K562 (cell line): ENCODE measurements at places on chromosomes 13 and 19. TPM values are rescaled to one million over a fixed set of nuclear protein-coding genes. Genes with fewer than 3 reads are reported as not detected.

The ZNF627 gene
- 10.0 and 10.6 TPM in 2 replicates for total RNA-seq

GRCh38 chr13:114152831-114153371, 20.5 kb upstream of the RASA3 start:
- DNase-seq: no peak
- no peaks in the 10 kb centered on the region for H3K4me1 ChIP-seq
- H3K36me3 ChIP-seq: no peaks in the 10 kb centered on the region
- H3K27me3 ChIP-seq: no peaks in the 10 kb centered on the region; the same call in 1 of the 2 replicates

- H3K4me3 ChIP-seq: no peak overlapping the region
- no peaks in the 10 kb centered on the region for H3K4me1 ChIP-seq
- no peak for DNase-seq
Observed at GRCh38 chr13:80040981-80041317, 300.0 kb downstream of the SPRY2 start.

DNA sequence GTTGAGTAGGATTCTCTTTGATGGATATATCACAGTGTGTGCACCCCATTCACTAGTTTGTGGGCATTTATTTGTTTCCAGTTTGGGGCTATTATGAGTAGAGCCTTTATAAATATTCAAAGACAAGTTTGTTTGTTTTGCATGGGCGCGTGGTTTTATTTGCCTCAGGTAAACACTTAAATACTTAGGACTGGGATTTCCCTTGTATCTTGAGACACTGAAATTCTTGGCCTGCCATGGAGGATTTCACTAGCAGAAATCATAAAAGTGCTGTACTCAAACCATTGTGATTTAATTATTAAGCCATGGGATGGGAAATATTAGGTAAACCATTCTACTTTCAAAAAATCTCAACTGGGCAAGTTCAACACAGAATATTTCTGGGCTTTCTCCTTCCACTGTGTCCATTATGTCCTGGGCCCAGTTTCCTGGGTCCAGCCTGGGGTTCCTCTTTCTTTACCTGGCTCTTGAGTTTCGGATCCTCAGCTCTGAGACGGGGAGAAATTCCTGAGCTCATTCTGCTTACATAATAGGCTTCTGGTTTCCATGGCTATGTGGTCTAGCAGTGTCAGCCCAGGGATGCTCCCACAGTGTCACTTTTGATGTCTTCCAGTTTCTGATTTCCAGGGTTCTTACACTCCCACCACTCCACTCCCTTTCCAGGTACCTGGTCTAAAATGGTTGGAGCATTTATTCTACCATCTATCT, 14.4 kb downstream of the MYO16 start:
- H3K4me3 ChIP-seq: no peak overlapping the region
- no peak overlapping the region for H3K27ac ChIP-seq
- no peaks in the 10 kb centered on the region for H3K36me3 ChIP-seq
- no peaks in the 10 kb centered on the region for H3K4me1 ChIP-seq
- DNase-seq: no peak

GRCh38 chr13:112966776-112967175, 2.2 kb upstream of the MCF2L start:
- no peaks in the 10 kb centered on the region for H3K36me3 ChIP-seq
- peaks cover 63% of the 10 kb centered on the region for H3K27me3 ChIP-seq
- H3K4me1 ChIP-seq: no peaks in the 10 kb centered on the region
- no peak for DNase-seq
- H3K4me3 ChIP-seq: no peak overlapping the region

DNA sequence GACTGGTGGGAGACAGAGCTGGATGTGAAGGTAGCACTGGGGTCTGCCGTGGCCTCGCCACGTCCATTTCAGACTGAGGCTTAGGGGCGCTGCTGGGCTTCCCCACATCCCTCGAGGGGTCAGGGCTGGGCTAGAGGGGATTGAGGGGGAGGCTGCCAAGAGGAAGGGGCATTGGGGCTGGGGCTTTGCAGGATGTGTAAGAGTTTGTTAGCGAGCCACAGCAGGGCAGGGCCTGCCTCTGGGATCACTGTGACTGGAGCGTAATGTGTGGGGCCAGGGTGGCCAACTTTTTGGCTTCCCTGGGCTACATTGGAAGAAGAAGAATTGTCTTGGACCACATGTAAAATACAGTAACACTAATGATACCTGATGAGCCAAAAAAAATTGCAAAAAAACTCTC, 14.1 kb downstream of the ARID3A start:
- peaks cover 13% of the 10 kb centered on the region for H3K4me1 ChIP-seq
- DNase-seq: no peak
- no peak overlapping the region for H3K27ac ChIP-seq
- H3K36me3 ChIP-seq: peaks cover 73% of the 10 kb centered on the region; the same call in 2 of the 3 replicates
- H3K27me3 ChIP-seq: no peaks in the 10 kb centered on the region
